Ascending aorta (tissue), 2 donors: ENCODE measurements at places on chromosomes 16 and 17.
A peak's percentile ranks its signal among the peaks of the same experiment; 100 is the strongest.

DNA sequence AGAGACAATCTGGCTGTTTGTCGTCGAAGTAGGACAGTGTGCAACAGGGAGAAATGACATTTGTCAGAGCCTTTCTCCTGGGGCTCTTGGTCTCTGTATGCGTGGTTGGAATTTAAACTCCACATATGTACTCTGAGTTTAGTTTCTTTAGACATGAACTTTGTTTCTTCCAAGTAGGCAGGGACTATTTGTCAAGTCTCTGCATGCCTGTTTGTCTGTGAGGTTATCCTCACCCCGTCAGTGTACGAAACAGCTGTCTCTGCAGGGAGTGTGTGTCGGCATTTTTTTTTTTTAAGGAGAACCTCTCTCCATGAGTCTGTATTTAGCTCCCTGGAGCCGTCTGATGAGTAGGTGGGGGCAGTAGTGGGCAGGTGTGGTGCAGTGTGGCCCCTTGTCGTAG is 29.7 kb downstream of the NDEL1 start:
- DNase-seq: no peak

- DNase-seq: no peak
These were observed 26.2 kb upstream of the PIK3R5 start for GRCh38 chr17:8991514-8992285.

DNA sequence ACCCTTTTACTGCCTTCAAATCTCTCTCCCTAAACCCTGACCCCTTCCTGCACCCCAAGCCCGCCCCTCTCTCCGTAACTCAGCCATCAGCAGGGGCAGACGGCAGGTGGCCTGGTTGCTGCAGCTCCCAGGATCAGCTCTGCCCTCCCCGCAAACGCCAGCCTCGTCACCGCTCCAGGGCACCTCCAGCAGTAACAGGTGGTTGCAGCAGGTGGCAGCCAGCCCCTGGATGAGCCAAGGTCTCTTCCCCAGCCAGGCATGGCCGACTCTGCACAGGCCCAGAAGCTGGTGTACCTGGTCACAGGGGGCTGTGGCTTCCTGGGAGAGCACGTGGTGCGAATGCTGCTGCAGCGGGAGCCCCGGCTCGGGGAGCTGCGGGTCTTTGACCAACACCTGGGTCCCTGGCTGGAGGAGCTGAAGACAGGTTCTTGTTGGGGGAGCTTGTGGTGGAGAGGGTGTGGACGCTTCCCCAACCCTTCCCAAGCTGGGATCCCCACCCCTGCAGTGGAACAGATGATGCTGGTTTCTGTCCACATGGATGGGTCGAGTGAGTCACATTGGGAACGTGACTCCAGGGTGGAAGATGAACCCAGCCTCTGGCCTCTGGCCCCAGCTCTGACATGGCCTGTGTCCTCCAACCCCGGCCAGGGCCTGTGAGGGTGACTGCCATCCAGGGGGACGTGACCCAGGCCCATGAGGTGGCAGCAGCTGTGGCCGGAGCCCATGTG is 558 bp downstream of the HSD3B7 start:
- no peak for DNase-seq

- DNase-seq: no peak
These were observed 1.3 kb upstream of the CRYBA1 start for GRCh38 chr17:29245401-29245800.

DNA sequence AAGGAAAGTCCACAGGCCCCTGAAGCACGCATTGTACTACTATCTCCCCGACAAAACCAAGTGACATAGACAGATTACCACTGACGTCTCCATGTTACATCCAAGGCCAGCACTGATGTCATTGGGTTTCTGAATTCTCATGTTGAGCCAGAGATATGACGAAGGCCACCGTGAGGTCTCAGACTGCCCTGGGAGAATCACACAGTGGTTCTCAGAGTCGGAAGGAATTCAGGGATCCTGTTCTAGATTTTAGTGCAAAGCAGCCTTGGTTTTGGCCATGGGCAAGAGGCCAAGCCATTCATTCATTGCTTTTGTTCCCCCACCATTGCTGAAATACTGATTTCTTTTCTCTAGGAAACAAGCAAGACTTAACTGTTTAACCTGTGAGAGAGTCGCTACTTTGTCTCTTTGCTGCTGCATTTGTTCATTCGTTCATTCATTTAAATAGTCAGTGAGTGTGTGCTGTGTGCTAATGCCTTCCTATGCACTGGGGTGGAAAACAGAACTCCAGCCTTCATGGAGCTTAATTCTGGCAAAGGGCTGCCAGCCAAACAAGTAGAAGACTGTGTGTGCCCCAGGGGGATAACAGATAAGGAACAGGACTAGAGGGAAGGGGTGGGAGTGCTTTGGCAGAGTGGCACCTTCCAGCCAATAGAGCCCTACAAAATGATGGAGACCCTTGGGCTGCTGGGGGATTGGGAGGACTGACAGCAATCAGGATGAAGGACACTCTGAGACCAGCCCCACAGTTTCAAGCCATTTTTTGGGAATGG is 222.3 kb downstream of the MSI2 start:
- DNase-seq: no peak

DNA sequence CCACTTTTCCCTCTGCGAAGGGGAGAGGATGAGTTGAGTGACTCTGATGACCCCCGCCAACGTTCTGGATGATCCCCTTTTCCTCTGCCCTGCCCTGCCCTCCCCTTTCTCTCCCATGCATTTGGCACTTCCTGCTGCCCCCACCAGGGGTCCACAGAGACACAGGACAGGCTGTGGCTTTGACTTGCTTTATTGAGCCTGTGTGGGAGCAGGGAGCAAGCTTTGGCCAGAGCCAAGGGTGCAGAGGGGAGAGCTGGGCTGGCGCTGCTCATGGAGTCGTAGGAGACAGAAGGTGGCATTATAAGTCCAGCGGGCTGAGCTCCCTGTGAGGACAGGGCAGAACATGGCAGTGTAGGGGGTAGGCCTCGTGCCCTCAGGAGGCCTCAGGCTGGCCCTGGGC is 1.6 kb downstream of the PPY start:
- no peak for DNase-seq

DNA sequence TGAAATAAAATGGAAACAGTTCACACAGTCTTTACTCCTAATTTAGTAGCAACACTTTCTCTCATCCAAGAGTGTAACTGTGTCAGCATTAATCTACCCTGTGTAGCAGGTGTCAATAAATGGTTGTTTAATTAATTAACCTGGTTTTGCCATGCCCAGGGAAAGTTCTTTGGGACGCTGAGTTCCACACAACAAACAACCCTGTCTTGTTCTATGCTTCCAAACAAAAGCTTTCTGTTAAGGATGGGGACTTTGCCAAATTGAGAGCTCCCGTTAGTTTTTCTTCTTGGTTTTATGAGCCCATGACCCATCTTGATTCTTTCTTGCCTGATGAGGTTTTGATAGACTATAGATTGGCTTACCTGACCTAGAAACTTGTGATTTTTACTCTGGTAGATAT is 530.1 kb downstream of the KCNJ2 start:
- DNase-seq: no peak

DNA sequence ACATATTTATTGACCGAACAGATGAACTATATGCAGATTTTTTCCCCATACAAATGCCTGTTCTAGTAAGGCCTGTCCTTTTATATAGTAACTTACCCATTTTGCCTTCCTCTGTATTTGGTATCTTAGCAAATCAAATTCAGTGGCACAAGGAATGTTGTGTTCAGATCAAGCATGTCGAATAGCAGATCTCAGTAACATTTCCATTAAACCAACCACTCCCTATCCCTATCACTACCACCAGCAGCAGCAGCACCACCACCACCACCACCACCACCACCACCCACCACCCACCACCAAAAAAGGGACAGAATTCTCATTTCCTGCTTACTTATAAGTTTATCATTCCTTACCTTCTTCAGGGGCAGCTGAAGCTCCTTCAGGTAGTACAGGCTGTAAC is 94.7 kb downstream of the TRIM37 start:
- no peak for DNase-seq

- DNase-seq: no peak
These were observed 1.9 kb downstream of the TBX2 start for GRCh38 chr17:61401389-61402072.

DNA sequence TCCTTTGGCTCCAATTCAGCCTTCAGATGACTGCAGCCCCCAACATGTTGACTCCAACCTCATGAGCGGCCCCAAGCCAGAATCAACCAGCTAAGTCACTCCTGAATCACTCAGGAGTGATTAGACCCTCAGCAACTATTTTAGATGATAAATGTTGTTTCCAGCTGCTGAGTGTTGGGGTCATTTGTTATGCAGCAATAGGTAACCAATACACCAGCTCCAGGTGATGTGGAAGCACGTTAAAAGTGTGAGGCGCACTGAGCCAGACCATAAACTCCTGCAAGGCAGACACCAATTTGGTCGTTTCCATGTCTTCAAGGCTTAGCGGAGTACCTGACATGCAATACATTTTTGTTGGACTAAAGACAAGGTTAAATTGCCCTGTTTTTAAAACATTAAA is 17.5 kb downstream of the COQ7 start:
- no peak for DNase-seq

DNA sequence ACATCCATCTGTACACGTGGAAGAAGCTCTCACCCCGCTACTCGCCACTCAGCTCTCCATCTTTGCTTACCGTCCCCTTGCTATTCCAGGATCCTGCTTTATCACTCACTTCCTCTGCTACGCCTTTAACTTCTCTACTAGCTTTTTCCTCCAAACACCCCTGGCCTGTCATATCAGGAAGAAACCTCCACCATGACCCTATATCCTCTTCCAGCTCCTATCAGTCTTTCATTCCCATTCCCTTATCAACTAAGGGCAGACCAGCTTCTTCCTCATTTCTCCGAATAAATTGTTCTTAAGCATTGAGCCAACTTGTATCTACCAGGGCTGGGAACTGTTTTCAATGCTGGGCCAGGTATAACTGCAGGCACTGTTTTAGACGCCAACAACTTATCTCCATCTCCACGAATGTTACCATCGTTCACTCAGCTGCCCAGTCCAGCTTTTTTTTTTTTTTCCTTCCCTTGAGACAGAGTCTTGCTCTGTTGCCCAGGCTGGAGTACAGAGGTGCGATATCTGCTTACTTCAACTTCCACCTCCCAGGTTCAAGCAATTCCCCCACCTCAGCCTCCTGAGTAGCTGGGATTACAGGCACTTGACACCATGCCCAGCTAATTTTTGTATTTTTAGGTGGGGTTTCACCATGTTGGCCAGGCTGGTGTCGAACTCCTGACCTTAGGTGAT is 4.3 kb downstream of the IQCK start:
- peak; percentile 15 for DNase-seq

DNA sequence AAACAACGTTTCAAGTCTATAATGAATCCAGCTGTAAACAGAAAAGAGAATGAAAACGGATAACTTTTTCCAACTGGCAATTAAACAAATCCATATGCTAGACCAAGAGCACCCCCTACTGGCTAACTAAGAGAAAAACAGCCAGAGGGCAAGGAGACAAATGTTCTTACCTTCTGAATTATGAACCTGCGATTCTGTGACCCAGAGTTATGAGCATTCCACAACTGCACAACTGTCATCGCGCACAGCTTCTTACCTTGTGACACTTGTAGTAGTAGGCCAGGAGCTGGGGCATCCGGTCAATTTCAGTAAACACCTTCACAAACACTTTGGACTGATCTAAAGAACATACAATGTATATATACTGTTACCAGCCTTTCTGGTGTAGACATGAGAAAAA is 18.6 kb downstream of the COG7 start:
- no peak for DNase-seq

DNA sequence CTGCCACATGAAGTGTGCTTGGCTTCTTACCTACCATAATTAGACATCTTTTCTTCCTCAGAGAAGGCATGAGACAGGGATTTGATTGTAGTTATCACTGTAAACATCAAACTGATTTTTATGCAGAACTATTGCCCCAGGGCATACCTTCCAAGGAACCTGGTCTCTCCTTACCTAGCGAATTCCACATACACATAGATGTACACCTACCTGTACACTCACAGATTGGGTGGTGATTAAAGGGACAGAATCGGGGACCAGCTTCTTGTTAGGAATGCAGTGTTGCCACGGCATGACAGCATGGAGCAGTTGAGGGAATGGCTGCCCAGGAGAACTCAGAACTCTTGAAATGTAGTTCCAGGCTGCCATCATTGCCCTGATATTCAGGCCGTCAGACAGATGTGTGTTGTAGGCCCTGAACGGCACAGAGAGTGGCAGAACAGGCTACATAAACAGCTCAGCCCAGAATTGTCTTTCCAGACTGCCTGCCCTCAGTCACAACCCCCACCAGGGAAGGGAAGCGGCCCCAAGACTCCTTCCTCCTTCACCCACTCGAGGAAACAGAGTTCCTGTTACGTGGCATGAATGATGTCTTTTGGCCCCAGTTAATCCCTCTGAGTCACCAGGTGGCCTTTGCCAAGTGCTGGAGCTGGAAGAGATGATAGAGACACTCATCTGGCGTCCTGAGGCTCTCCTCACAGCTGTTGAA is 17.8 kb upstream of the NAGLU start:
- peak; percentile 96 for DNase-seq

DNA sequence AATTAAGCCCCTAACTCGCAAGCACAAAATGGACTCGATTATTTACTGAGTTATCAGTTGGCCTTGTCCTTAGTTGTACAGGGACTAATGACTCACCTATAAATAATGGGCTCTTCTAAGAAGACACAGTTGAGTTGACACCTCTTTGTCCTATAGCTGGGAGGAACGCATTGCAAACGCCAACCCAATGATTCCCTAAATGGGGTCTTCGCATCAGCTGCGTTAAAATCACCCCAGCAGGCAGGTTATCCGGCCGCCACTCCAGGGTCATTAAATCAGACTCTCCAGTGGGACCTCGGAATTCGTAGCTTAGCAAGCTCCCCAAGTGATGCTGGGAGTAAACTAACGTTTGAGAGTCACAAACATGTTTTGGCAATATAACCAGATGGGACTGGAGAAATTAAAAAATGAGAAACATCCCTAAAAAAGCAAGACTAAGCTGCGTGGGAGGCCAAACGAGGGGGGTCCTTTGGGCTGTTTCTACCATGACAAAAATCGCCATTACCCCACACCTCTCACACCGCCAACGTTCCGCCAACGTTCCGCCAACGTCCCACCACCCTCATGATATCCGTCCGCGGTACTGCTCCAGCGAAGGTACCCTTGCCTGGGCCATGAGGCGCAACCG is 932 bp upstream of the NFE2L1 start:
- no peak for DNase-seq

DNA sequence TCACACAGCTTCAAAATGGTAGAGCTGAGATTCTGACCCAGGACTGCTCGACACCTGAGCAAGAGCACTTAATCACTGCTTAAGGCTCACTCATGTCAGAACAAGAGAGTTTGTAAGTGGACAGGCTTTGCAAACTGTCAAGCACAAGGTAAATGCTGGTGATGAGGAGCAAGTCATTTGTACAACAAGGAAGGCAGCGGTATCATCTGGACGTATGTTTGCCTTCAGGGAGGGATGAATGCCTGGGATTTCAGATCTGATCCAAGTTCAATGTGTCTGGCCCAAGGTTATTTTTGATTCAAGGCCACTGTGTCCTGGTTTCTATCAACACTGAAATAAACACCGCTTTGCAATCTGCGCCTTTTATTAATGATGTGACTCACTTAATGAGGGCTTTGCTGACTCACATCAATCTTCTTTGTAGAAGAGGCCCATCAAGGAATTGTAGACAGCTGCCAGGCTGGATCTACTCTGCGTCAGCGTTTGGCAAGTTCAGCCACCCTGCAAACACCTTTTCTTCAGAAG is 174.4 kb upstream of the HS3ST3A1 start:
- DNase-seq: no peak

GRCh38 chr17:32525122-32525521 is 38.3 kb downstream of the CDK5R1 start:
- no peak for DNase-seq

- DNase-seq: no peak
These were observed 228.1 kb upstream of the TNRC6C start for GRCh38 chr17:77730376-77730775.

- no peak for DNase-seq
These were observed 349.8 kb downstream of the SEC14L1 start for GRCh38 chr17:77490361-77491183.

GRCh38 chr17:37756051-37756450 is 11.2 kb upstream of the HNF1B start:
- DNase-seq: no peak
